Stimulated activated CD4-positive, alpha-beta T cell treated with anti-CD3 and anti-CD28 coated beads, TNF-alpha, amount 100 ng/mL, for 24 hours (primary cell): ENCODE measurements at places on chromosomes 1 and 21.

GRCh38 chr1:191460234-191460633 is 698.0 kb upstream of the RGS18 start:
- DNase-seq, result no peak

- no peak for DNase-seq
Measured at GRCh38 chr1:116377541-116378529, 4.8 kb downstream of the ATP1A1 start.

DNA sequence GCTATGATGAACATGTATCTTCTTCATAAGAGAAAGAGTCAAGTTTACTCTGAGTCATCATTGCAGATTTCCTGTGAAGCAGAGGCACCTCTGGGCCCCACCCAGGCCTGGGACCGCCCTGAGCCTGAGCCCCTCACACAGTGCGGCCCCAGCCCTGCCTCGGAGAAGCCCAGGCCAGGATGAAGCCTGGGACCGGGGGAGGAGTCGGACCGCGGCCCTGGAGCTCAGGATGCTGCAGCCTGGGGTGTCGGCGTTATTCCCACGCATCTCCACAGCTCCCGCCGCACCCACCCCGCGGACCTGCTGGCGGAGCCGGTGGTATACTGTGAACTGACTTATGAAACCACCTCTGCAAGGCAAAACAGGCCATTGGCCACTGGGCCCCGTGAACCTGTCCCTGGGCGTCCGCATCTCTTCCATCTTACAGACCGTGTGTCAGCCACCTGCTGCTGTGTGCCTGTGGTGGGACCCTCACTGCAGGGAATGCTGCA is 2.4 kb upstream of the COL6A1 start:
- DNase-seq, result no peak

- DNase-seq, result no peak
Measured at GRCh38 chr1:235014756-235015155, 113.9 kb downstream of the TOMM20 start.

DNA sequence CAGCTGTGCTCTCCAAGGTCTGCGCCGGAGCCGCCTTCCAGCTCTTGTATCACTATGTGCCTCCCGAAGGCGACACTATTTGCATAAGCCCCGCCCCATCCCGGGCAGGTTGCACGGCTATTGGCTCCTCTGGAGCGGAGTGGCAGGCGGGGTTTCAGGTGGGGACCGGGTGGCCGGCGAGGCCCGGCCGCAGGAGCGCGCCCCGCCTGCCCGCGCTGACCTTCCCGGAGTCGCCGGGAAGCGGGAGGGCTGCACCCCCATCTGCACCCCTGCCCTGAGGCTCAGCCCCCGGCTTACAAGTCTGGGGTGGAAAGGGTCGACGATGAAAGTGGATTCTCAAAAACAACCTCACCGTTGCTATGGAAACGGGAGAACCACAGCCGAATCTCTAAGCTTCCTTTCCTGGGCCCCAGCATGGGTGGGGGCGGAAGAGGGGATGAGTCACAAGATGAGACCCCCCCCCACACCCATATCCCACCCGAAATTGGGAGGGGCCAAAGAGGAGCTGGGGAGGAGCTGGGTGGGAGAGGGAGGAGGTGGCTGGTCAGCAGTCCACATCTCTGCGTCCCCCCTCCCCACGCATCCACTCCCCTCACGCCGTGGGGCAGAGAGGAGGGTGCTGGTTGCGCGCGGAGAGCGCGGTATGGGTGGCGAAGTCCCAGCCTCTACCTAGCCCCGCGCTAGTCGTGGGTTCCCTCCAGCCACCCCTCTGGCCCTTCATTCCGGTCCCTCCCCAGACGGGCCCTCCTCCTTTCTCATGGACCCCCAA is at the start of gene HPCAL4:
Gene HPCAL4, minus strand, starts transcription at position 51 of the 769 bp plus-strand sequence. CDS start 6,830 bp downstream, outside the sequence.
- peak; percentile 72 for DNase-seq

- no peak for DNase-seq
Measured at GRCh38 chr21:36347278-36347961, 27.4 kb downstream of the MORC3 start.

DNA sequence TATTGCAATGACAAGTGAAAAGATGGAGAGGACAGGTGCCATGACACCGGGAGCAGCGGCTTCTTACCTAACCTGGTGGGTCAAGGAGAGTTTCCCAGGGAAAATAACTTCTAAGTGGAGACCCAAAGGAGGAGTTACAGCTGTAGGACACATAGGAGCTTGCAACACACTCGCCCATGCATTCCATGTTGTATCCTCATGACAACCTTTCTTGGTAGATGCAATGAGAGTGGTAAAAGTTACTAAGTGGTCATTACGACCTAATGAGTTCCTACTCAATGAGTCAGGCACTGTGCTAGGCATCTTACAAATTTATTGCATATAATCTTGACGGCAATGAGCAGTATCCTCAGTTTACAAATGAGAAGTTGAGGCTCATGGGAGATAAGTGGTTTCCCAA is 119.5 kb upstream of the HOOK1 start:
- DNase-seq, result no peak

- DNase-seq, result no peak
Measured at GRCh38 chr1:49465486-49466185, 558.1 kb downstream of the AGBL4 start.

DNA sequence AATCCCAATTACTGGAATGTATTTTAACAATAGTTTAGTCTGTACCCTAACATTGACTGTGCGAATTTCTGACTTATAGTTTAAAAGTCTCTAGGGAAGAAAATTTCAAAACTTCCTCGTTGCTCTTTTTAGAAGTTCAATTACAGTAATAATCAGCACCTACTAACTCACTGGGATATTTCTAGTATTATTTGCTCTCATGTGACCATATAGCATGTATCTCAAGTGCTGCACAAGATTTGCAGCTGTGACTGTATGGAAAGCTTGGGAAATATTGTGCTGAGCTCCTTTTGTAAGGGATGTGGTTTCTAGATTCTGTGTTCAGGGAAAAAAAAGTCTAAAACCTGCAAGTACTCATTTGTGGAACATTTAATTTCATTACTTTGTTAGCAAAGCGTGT is 153.1 kb downstream of the ST6GALNAC3 start:
- DNase-seq, result no peak

DNA sequence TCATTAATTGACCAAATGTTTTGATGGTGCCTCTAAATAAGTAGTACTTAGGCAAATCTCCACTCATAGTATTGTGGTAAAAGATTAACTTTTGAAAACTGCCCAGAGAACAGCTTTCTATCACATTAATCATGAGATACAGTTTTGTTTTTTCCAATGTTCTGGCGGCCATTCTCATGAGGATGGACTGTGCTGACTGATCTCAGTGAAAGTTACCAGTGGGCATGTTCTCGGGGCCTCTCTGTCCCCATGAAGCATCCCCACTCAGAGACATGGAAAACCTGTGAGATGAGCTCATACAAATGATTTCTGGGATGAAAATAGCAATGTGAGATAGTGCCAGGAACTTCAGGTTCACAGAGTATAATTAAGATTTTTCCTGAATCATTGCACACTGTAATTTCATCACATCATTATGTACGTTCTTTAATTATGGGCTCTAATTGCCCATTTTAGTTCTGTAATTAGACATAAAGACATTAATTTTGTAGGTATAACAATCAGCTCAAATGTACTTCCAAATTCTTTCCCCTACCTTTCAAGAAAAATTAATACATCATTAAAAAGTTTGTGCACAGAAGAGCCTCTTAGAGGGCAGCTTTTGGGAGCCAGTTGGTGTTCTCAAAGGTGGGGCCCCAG is 40.5 kb downstream of the DDR2 start:
- DNase-seq, result no peak
